ENCODE measurements at places on chromosomes 11 and 22.

- DNase-seq: no peak
These were observed 327.8 kb downstream of the MIAT start for GRCh38 chr22:26985206-26985605.

GRCh38 chr11:4025248-4025966 lies 69.2 kb upstream of the RRM1 start:
- DNase-seq: peak; percentile 21

- DNase-seq: no peak
These were observed 52.2 kb downstream of the NFAM1 start for GRCh38 chr22:42379966-42380537.

- no peak for DNase-seq
These were observed 7.3 kb downstream of the ARRB1 start for GRCh38 chr11:75344186-75344585.

Measured in spinal cord (tissue), 10 donors.